Glutamatergic neuron (in vitro differentiated cells): ENCODE measurements at places on chromosomes 6 and 20. TPM values are rescaled to one million over a fixed set of nuclear protein-coding genes. Genes with fewer than 3 reads are reported as not detected.

DNA sequence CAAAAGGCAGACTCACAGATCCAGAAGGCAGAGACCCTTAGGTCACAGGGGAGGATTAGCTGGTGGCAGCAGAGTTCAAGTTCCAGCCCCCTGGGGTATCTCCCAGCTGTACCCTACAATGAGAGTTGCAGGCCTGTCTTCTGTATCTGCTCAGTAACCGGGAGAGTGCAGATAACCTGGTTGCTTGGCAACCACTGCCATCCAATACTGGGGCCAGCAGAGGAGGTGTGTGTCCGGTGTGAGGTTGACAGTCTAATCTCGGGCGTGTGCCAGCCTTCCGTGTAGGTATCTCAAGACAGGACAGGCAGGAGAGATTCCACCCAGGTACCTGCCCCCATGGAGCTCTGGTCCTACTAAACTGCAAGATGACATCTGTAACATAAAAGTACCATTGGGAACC lies 56.6 kb upstream of the TBC1D7 start:
- DNase-seq = no peak
- peaks cover 11% of the 10 kb centered on the region for H3K4me1 ChIP-seq
- no peak overlapping the region for H3K27ac ChIP-seq
- no peak overlapping the region for H3K4me3 ChIP-seq

- H3K27me3 ChIP-seq = peaks cover 2% of the 10 kb centered on the region
- no peak for DNase-seq
- H3K4me1 ChIP-seq = no peaks in the 10 kb centered on the region
- no peak overlapping the region for H3K4me3 ChIP-seq
- H3K36me3 ChIP-seq = no peaks in the 10 kb centered on the region
These were observed 43.5 kb downstream of the TFAP2B start for GRCh38 chr6:50862176-50862575.

DNA sequence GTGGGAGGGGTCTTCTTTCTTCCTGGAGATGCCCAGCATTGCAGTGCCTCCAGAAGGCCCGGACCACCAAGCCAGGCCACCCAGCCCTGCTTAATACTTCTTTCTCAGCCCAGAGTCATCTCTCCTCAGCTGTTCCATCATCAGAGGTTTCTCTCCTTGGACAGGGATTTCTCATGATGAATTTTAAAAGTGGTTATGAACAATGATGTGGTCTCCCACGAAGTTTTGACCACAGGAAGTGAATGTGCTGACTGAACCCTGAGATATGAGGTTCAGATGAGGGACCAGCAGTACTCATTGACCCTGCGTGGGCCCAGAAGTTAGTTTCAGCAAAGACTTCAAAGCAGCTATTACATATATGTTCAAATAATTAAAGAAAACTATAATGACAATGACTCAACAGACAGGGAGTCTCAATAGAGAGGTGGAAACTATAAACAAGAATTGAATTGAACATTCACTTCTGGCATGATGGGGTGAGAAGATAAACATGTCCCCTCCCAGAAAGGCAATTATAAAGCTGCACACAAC lies 114.5 kb upstream of the SLC22A16 start:
- no peak overlapping the region for H3K4me3 ChIP-seq
- H3K27ac ChIP-seq = no peak overlapping the region
- DNase-seq = no peak
- H3K36me3 ChIP-seq = no peaks in the 10 kb centered on the region
- H3K27me3 ChIP-seq = no peaks in the 10 kb centered on the region

DNA sequence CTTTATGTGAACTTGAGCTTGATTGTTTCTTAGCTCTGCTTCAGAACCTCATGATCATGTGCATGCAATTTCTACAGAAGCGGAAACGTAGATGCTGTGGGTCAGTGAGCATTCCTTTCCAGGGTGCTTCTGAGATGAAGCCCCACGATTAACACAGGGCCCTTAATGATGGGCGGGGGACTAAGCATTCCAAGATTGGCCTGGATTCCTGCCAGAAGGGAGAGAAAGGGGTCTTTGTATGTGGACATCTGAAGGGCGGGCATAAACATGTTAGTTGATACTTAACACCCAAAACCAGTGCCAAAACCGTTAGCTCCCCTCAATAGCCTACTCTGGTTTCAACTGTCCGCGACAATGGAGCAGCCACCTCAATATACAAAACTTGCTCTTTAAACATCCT lies 46.9 kb upstream of the POU3F2 start:
- H3K27ac ChIP-seq = peak overlapping the region; percentile 84
- H3K27me3 ChIP-seq = no peaks in the 10 kb centered on the region
- H3K36me3 ChIP-seq = no peaks in the 10 kb centered on the region

DNA sequence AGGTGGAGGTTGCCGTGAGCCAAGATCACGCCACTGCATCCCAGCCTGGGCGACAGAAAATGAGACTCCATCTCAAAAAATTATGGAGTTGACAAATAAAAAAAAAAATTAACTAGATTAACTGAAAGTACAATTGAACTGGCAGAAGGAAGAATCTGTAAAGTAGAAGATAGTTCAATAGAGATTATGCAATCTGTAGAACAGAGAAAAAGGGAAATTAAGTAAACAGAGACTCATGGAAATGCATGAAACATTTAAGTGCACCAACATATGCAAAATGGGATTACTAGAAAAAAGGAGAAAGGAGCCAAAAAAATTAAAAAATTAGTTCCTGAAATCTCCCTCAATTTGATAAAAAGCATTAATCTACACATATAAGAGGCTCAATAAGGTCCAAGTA lies 188.8 kb upstream of the KHDRBS2 start:
- DNase-seq = no peak
- no peak overlapping the region for H3K27ac ChIP-seq
- H3K27me3 ChIP-seq = peaks cover 2% of the 10 kb centered on the region
- H3K36me3 ChIP-seq = no peaks in the 10 kb centered on the region
- no peaks in the 10 kb centered on the region for H3K4me1 ChIP-seq
- H3K4me3 ChIP-seq = no peak overlapping the region

GRCh38 chr6:167510648-167511047 lies 185.8 kb downstream of the TTLL2 start:
- H3K4me1 ChIP-seq = peaks cover 5% of the 10 kb centered on the region
- no peaks in the 10 kb centered on the region for H3K36me3 ChIP-seq
- peaks cover 5% of the 10 kb centered on the region for H3K27me3 ChIP-seq
- H3K4me3 ChIP-seq = no peak overlapping the region
- no peak for DNase-seq
- H3K27ac ChIP-seq = no peak overlapping the region

GRCh38 chr6:162468326-162468725 lies 259.2 kb downstream of the PRKN start:
- H3K36me3 ChIP-seq = no peaks in the 10 kb centered on the region
- DNase-seq = no peak
- peaks cover 3% of the 10 kb centered on the region for H3K4me1 ChIP-seq
- no peak overlapping the region for H3K27ac ChIP-seq

GRCh38 chr6:142087950-142088857 lies 44.5 kb upstream of the GJE1 start:
- no peak overlapping the region for H3K4me3 ChIP-seq
- H3K36me3 ChIP-seq = no peaks in the 10 kb centered on the region
- no peak overlapping the region for H3K27ac ChIP-seq
- H3K27me3 ChIP-seq = no peaks in the 10 kb centered on the region
- no peak for DNase-seq
- H3K4me1 ChIP-seq = no peaks in the 10 kb centered on the region

- peaks cover 2% of the 10 kb centered on the region for H3K27me3 ChIP-seq
- H3K4me1 ChIP-seq = no peaks in the 10 kb centered on the region
- no peak for DNase-seq
- no peak overlapping the region for H3K27ac ChIP-seq
These were observed 38.9 kb downstream of the SMAP1 start for GRCh38 chr6:70706491-70707123.

GRCh38 chr6:147508866-147509608 lies 547 bp downstream of the SAMD5 start:
- H3K36me3 ChIP-seq = no peaks in the 10 kb centered on the region
- no peak overlapping the region for H3K27ac ChIP-seq
- peaks cover 12% of the 10 kb centered on the region for H3K27me3 ChIP-seq
- DNase-seq = peak; percentile 52
- peak overlapping the region; percentile 91 for H3K4me3 ChIP-seq
- H3K4me1 ChIP-seq = peaks cover 5% of the 10 kb centered on the region

GRCh38 chr20:10492065-10492464 lies 57.0 kb downstream of the SLX4IP start:
- peaks cover 28% of the 10 kb centered on the region for H3K4me1 ChIP-seq
- no peaks in the 10 kb centered on the region for H3K36me3 ChIP-seq
- H3K27me3 ChIP-seq = no peaks in the 10 kb centered on the region
- no peak overlapping the region for H3K27ac ChIP-seq

- H3K4me1 ChIP-seq = peaks cover 12% of the 10 kb centered on the region
- H3K4me3 ChIP-seq = no peak overlapping the region
- DNase-seq = no peak
- H3K27ac ChIP-seq = no peak overlapping the region
- peaks cover under 1% of the 10 kb centered on the region for H3K36me3 ChIP-seq
These were observed 8.5 kb downstream of the EBF4 start for GRCh38 chr20:2700913-2701620.

DNA sequence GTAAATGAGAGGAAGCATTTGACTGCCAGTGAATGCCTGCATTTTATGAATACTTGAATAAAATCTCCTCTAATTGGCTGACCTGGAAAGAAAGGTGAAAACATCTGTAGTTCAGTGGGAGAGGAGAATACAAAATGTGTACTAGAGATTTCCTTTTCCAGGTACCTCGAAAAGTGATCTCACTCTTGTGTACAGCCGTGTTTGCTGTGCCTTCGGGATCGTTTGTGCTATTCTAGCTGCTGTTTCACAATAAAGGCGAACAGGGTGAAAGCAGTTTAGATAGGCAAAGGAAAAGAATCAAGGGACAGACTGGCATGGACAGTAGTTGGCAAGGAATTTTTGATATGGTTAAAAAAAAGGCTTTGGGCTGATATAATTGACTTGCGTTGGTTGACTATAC lies 112.3 kb downstream of the ARID1B start:
- no peak overlapping the region for H3K4me3 ChIP-seq
- no peaks in the 10 kb centered on the region for H3K36me3 ChIP-seq

DNA sequence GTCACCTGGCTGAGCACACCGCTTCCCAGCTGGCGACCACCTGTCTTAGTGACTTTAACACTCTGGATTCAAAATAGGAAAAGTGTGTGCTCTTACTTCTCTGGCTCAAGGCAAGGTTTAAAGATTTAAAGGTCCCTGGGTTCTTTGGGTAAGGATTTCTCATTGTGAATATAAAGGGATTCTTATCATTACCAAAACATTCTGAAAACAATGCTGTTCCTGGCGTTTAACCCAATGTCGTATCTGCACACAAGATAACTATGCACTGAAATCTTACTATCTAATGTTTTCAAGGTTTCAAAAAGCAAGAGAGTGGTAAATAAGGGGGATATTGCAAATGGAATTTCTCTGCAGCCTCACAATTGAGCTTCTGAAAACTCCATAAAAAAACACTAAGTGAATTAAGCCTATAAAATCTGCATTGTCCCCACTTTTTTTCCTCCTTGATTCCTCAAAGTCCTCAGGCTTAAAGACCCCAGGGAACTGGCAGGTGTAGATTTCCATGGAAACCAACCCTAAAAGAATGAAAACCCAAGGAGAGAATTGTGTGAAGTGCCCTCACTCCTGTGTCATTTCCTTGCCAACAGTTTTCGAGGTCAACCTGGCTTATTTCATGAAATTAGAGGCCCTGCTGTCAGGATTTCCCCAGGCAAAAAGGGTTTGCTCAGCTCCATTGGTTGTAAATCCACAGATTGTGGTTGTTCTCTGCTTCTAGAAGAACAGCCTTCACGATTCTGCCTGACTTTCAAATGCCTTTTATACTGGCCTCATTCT lies 44.0 kb downstream of the BMP2 start:
- no peaks in the 10 kb centered on the region for H3K36me3 ChIP-seq
- no peaks in the 10 kb centered on the region for H3K4me1 ChIP-seq
- H3K27me3 ChIP-seq = no peaks in the 10 kb centered on the region
- DNase-seq = no peak
- no peak overlapping the region for H3K27ac ChIP-seq
- no peak overlapping the region for H3K4me3 ChIP-seq

- DNase-seq = peak; percentile 48
- peaks cover 9% of the 10 kb centered on the region for H3K4me1 ChIP-seq
- H3K27ac ChIP-seq = no peak overlapping the region
- no peak overlapping the region for H3K4me3 ChIP-seq
- peaks cover under 1% of the 10 kb centered on the region for H3K27me3 ChIP-seq
These were observed 224.8 kb upstream of the MAP3K7 start for GRCh38 chr6:90811596-90812226.

DNA sequence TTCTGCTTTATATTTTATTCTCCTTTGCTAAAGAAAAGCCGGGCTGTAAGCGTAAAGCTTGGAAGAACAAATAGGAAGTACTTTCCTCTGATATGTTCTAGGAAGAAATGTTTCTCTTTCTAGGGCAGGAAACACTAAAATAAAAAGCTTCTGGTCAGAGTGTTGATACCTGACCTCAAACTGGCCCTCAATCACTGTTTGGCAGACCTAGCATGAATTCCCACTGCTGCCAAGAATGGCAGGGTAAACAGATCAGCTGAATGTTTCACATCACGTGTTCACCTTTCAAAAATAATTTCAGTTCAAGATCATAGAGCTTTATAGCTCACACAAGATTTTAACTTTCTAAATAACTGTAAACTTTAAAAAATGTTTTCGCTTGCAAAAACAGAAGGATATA lies 2.9 kb downstream of the MPC1 start:
- no peaks in the 10 kb centered on the region for H3K27me3 ChIP-seq
- H3K4me3 ChIP-seq = no peak overlapping the region
- H3K4me1 ChIP-seq = peaks cover 4% of the 10 kb centered on the region
- DNase-seq = no peak

DNA sequence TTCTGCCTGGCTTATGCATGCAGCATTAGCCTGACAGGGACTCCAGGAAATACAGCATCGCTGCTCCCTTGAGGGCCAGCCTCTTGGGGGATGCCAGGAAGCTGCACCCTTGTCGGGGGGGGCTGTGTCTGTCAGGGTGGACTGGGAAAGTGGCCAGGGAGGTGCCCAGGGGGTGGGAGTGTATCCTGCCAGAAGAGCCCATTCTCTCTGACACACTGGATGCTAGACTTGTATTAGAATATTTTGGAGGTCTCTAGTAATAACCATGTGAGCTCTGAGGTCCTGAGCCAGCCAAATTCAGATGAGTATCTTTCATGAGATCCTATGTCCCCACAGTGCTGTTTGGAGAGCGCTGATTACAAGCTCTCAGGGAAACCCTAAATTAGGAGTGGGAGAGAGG lies 89.1 kb downstream of the MYLK4 start:
- peaks cover 6% of the 10 kb centered on the region for H3K36me3 ChIP-seq
- no peaks in the 10 kb centered on the region for H3K4me1 ChIP-seq
- H3K27ac ChIP-seq = no peak overlapping the region
- H3K27me3 ChIP-seq = no peaks in the 10 kb centered on the region
- no peak overlapping the region for H3K4me3 ChIP-seq
- DNase-seq = no peak

The AMD1 gene
- total RNA-seq = 26.1 TPM

The BFSP1 gene
- 0.69 TPM for total RNA-seq

The NKAIN2 gene
- total RNA-seq = 0.56 TPM

The CTCFL gene
- not detected for total RNA-seq

The FGD2 gene
- not detected for total RNA-seq

The TSPO2 gene
- not detected for total RNA-seq

The PCMT1 gene
- total RNA-seq = 147 TPM

The GMDS gene
- 8.9 TPM for total RNA-seq

The SLC35D3 gene
- total RNA-seq = not detected
